Frontal cortex (tissue), 4 donors: ENCODE measurements at places on chromosomes 7 and 10. TPM values are rescaled to one million over a fixed set of nuclear protein-coding genes. Genes with fewer than 3 reads are reported as not detected.

DNA sequence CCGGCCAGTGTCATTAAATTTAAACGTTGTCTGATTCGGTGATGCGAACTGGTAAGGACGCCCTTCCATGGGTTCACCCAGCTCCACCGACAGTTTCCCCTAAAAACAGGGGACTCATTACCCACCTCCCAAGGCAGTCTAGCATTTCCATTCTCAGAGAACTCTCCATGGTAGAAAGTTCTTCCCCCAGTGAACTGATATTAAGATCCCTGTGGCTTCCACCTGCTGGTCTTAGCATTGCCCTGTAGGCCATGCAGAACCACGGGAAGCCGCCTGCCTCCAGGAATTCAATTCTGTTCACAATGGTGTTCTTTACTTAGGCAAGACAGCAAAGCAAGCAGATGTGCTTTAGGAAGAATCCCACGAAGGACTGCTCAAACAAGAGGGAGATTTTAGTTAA, 128.9 kb upstream of the NANOS1 start:
- no peak for DNase-seq

DNA sequence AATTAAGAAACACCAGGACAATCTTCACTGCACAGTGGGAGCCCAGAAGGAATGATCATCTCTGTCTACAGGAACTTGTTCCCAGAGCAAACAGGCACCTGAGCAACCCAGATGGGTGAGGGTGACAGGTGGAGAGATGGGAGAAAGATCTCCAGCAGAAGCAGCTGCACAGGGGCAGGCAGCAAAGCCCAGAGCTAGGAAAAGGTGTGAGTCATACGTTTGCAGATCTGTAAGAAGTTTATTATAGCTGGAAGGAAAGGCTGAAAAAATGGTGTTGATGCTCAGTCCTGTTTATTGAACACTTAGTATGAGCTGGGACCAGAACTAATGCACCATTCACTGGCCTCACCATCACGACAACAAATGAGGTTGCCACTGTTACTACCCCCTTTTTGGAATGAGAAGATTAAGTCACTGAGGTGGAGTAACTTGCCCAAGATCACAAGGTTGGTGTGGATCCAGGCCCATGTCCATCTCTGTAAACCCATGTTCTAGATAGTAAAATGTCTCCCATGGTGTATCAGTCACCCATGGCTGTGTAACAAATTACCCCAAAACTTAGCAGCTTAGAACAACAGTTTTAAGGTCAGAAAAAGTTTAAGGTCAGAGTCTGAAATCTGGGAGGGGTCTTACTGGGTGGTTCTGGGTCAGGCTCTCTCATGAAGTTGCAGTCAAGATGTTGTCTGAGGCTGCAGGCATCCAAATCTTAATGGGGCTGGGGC, 506.9 kb downstream of the RPS24 start:
- DNase-seq: no peak

DNA sequence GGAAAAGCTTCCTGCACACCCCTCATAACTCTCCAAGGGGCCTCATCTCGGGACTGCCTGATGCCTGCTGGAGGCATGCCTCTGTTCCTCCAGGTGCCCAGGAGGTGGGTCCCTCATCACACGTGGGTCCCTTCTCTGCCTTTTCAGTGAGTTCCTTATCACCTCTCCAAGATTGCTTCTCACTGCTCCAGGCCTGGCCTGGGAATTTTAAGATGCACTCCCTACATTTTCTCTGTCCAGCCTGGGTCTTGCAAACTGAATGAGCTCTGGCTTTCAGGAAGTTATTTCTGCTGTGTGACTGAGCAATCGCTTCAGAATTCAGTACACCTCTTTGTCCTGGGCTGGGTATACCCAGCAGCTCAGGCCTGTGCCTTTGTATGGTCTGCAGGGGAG, 43.8 kb downstream of the LRRC18 start:
- DNase-seq: no peak

GRCh38 chr7:16916738-16917137, 35.0 kb upstream of the AGR3 start:
- no peak for DNase-seq

GRCh38 chr7:99844328-99844727, 16.5 kb downstream of the CYP3A43 start:
- DNase-seq: no peak

GRCh38 chr7:41824284-41824683, 121.4 kb upstream of the INHBA start:
- DNase-seq: no peak

DNA sequence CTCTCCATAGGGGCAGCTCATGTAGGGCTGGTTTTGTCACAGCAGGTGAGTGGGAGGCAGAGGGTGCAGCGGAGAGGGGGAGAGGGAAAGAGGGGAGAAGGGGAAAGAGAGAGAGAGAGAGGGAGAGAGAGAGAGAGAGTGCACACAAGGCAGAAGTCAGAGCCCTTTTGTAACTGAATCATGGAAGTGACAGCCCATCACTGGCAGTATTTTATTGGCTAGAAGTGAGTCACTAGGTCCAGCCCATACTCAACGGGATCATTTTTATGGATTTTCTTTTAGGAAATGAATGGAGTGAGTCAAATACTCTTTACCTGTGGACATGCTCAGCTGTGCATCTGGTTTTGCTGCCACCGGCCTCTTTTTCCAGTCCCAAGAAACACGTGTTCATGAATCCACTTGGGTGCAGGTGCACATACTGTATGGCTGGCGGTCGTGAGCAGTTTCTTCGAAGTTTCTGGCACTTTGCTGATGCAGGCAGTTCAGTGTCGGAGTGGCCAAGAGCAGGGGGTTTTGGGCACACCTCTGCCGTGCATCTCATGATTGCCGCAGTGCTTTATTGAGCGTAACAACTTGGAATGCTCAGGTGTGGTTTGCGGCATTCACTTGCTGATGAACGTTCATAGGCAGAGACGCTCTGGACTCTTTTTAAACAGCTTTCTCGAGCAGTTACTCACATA, 40.3 kb downstream of the DOCK1 start:
- DNase-seq: no peak

DNA sequence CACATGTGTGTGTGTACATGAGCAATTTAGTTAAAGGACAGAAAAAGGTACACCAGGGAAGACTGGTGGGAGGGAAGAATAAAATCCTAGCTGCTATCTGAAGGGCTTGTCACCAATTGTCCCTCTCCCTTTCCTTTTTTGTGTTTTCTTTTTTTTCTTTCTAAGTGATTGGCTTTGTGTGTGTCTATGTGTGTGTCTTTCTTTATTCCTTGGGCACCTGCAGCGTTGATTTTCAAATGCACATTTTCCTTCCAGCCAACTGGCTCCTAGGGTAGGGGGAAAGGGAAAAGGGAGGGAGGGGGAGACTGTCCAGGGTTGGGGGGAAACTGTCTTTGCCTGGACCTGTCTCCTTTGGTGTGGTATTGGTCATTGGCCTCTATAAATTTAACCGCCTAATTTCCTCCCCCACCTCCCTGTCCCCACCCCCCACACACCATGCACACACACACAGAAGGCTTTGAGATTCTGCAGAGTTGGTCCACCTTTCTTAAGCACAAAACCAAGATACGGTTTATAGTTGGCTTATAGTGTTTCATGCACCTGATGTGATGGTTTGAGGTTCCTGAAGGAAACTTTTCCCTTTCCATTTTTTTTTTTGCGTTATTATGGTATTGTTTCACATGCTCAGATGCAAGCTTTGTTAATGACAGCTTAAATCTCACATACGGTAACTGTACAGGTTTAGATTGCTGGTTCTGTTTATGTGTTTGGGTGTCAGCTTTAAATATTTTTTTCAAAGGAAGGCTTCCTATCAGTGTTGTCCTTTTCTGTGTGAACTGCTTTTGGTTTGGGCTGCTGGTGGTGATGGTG, 2.6 kb downstream of the AUTS2 start:
- no peak for DNase-seq

GRCh38 chr10:124917428-124918190, 24.3 kb upstream of the ZRANB1 start:
- peak; percentile 44 for DNase-seq

GRCh38 chr10:131277278-131277677, 34.2 kb downstream of the TCERG1L start:
- no peak for DNase-seq

DNA sequence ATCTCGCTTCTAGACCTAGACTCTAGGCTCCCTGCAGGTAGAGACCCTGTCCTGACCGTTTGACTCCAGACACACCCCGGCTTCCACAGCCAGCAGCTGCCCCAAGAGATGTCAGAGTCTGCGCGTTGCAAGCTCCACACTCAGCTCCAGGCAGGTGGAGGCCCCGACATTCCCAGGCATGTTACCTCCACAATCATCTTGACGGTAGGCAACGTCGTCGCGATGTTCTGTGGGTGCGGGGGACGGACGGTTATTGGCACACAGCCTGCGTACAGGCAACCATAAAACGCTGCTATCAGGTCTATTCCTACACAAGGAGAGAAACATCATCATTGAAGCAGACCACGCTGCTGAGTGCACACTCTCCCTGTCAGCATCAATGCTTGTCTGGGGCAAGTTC, 213.2 kb downstream of the ZMYND11 start:
- no peak for DNase-seq

DNA sequence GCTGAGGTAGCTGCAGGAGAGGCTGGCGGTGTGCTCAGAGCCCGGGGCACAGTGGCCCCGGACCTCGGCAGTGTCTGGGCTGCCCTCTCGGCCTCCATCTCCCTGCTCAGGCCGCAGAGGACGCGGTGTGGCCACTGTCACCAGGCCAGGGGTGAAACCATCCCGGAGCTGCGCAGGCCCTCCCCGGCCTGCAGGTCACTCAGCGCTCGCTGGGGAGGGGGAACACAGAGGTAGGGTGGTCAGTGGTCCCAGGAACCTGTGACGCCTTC, 49.8 kb upstream of the DAGLB start:
- no peak for DNase-seq

- DNase-seq: no peak
Measured at GRCh38 chr7:55975988-55976633, 11.7 kb downstream of the NIPSNAP2 start.

GRCh38 chr7:152025937-152026890, 740 bp downstream of the GALNT11 start:
- peak; percentile 12 for DNase-seq

DNA sequence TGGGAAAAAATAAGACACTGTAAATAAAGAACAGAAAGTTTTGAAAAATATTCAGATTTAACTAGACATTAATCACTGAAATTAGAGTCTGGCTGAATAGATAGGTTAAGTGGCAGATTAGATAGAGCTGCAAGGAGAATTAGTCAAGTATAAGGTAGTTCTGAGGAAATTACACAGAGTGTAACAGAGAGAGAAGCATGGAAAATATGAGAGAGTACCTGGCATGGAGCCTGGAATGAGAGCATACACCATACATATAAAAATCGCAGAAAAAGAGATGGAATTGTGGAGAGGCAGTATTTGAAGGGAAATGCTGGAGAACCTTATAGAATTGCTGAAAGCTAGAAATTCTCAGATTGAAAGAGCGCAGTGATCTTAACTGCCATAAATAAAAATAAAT, 46.9 kb downstream of the ZNRF2 start:
- no peak for DNase-seq

GRCh38 chr7:112282476-112283188, 76.1 kb downstream of the ZNF277 start:
- DNase-seq: no peak

DNA sequence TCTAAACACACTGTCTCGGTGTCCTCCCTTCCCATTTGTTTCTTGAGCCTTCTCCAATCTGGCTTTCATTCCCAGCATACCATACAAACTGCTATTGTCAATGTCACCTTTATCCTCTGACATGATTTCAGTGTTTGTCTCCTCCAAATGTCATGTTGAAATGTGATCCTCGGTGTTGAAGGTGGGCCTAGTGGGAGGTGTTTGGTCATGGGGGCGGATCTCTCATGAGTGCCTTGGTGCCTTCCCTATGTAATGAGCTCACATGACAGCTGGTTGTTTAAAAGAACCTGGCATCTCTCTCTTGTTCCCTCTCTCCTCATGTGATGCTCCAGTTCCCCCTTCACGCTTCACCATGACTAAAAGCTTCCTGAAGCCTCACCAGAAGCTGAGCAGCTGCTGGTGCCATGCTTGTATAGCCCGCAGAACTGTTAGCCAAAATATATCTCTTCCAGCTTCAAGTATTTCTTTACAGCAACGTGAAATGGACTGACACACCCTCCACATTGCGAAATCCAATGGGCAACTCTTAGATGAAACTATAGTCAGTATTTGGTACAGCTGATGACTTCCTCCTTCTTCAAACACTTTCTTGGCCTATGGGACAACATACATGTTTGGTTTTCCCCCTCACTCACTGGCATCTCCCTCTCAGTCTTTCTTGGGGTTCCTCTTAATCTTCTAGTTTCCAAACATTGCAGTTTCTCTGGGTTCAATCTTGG, 27.8 kb downstream of the RNLS start:
- no peak for DNase-seq

- DNase-seq: no peak
Measured at GRCh38 chr7:105297985-105298384, 90.7 kb downstream of the SRPK2 start.

- no peak for DNase-seq
Measured at GRCh38 chr10:22027364-22028238, 24.1 kb upstream of the DNAJC1 start.

DNA sequence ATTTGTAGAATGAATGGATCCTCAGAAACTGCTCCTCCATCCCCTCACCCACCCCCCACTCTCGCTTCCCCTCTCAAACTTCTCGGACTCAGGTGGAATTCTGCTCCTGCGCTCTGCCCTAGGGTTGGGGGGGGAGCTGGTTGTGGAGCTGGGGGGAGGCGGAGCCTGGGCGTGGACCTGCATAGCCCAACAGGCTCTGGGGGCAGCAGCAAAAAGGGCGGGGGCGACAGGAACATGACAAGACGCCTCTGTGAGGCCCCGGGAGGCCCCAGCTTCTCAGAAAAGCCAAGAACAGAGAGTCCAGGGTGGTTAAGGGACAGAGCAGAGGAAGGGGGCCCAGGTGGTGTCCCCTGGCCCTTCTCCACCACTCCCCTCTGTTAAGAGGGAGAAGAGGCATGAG, 3.5 kb downstream of the TSC22D4 start:
- no peak for DNase-seq

- no peak for DNase-seq
Measured at GRCh38 chr10:110411047-110411410, 86.7 kb upstream of the DUSP5 start.

ERVW-1 gene
- not detected for total RNA-seq

PAPSS2 gene
- total RNA-seq: 2.0 TPM

ETV1 gene
- total RNA-seq: 43.2 TPM

SLC13A1 gene
- total RNA-seq: not detected

TRPV5 gene
- total RNA-seq: not detected

CRYGN gene
- under 0.01 TPM for total RNA-seq

PDE1C gene
- 19.2 TPM for total RNA-seq

MYOF gene
- total RNA-seq: 2.9 TPM

MYO3A gene
- total RNA-seq: 4.1 TPM

NUDT1 gene
- 15.5 TPM for total RNA-seq

DDX56 gene
- 39.5 TPM for total RNA-seq

FEZF1 gene
- total RNA-seq: not detected
